ENCODE measurements at places on chromosomes 16 and 17.

DNA sequence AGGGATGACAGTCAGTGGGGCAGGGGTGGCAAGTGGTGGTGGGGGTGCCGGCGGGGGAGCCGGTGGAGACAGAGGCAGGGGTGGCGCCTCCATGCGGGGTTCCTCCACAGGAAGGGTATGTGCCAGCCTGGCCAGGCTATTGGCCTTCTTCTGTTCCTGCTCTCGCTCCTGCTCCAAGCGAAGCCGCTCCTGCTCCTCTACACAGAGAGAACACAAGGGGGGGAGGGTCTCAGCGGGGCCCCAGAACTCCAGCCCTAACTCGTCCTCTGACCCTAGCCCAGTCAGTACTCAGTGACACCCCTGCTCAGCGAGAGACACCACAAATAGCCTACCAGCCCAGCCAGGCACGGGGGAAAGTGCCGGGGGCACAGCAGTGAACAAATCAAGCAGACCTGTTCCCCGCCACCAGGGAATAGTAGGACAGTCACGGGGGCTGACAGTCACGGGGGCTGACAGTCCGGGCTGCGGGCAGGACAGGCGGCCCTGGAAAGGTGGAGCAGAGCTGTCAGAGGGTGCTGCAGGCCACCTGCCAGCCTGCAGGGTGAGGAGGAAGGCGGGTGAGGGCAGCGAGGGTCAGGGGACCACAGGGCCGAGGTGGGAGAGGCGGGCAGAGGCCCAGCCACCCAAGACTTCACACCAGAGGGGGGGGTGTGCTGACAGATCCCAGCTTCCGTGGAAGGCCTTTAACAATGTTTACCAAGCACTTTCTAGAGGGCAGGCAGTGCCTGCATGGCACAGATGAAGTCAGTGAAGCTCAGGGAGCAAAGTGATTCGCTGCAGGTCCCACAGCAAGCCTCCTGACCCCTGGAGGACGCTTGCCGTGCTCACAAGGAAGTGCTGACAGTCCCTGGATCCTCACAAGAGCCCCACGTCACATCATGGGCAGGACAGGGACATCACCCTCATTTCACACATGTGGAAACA, 5.3 kb downstream of the MNT start:
- DNase-seq = no peak

DNA sequence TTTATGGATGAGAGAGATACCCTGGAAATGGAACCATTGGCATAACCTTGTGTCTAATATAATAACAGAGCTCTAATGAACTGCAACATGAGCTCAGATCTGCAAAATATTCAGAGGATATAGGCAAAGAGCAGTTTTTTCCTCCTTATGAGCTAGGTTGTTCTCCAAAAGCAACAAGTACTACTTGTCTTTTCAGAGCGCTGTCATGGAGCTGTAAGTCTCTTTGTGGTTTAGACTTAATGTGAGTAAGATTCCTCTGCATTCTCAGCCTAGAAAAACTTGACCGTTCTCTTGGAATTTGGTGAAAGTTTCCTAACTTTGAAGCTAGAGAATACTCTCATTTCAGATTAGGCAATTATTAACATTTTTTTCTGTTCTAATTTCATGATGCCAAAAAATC, 85.2 kb downstream of the FTO start:
- DNase-seq = no peak

- DNase-seq = no peak
Observed at GRCh38 chr16:49505556-49505955, 132.0 kb downstream of the C16orf78 start.

DNA sequence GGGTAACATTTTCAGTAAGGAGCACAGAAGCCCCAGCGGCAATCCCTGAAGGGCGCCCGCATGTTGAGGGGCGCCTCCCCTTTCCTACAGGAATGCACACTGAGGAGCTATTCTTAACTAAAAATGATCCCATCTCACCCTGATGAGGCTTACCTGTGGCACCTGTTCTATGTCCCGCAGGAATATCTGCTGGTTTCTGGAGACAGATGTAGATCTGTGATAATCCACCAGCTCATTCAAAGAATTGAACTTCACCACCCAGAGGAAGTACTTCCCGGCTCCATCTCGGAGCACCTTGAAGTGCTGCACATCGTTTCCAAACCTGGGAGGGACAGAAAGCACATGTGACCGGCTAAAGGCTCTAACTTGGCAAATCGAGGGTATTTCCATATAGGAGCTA, 32.3 kb upstream of the SLC25A19 start:
- no peak for DNase-seq

DNA sequence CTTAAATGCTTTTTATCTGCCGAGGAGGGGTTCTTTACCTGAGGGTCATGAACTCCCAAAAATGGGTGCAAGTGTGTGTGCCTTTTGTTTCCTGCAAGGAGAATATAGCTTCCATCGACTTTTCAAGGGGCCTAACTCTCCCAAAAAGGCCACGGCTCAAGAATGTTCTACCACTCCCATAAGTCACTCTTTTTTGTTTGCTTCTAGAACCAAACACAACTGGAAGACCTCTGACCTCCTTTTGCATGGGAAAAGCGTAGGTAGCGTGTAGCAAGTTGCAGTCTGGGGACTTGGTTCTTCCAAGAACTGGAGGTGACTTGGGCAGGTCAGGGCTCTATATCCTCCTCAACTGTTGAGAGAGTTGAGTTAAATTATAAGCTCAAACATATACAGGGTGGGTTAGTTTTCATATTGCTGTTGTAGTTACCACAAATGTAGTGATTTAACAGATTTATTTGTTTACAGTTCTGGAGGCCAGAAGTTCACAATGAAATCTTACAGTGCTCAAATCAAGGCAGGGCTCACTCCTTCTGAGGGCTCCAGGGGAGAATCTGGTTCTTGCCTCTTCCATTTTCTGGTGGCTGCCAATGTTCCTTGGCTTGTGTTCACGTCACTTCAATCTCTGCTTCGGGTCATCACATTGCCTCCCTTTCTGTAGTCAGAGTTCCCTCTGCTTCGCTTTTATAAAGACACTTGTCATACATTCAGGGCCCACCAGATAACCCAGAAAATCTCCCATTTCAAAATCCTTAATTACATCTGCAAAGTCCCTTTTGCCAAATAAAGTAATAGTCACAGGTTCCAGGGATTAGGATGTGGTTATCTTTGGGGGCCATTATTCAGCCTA, 1.4 kb downstream of the TMEM97 start:
- no peak for DNase-seq

- no peak for DNase-seq
Observed at GRCh38 chr16:68749432-68749831, 12.3 kb downstream of the CDH1 start.
